Stimulated activated CD4-positive, alpha-beta T cell treated with anti-CD3 and anti-CD28 coated beads, Interleukin-1b, Interleukin-23, amount 100 ng/mL, for 1 hour (primary cell): ENCODE measurements at places on chromosomes 7 and 10.

GRCh38 chr7:107874605-107875446, 16.2 kb upstream of the DLD start:
- no peak for DNase-seq

- DNase-seq: no peak
Observed at GRCh38 chr10:81843042-81843441, 32.0 kb upstream of the NRG3 start.

DNA sequence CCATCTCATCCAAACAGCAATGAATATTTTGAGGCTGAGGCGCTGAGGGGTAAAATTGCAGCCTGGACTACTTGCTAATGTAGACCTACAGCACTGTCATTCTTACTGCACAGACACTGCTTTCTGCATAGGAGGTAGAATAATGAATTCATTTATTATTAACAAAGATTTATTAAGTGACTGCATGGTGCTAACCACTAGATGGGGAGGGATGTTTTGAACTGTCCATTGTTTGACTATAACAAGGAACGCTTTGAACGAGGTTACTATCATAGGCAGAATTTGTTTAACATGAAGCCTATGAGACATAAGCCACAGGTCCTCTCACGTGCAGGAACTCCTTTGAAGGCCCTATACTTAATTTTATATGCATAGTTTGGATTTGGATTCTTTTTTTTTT, 143.8 kb downstream of the CFTR start:
- no peak for DNase-seq

DNA sequence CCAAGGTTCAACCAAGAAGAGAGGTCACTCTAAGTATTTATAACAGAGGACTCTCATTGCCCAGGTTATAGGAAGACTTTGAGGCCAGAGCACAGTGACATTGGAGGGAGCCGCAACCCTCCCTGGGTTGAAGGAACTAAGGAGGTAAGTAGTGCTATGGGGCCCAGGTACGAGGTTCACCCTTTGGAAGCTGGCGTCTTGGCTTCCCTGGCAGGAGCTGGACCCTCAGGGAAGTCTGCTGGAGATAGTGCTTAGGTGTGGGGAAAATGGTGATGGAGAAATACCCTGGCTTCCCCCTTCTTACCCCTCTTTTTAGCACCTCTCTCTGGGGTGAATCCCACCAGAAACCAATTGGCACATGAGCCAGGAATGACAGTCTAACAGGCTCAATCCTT, 317.9 kb upstream of the ZNF32 start:
- DNase-seq: no peak

GRCh38 chr10:71695502-71696476, 23.8 kb downstream of the C10orf105 start:
- DNase-seq: no peak

GRCh38 chr10:48364659-48365405, 58.4 kb downstream of the MAPK8 start:
- no peak for DNase-seq

DNA sequence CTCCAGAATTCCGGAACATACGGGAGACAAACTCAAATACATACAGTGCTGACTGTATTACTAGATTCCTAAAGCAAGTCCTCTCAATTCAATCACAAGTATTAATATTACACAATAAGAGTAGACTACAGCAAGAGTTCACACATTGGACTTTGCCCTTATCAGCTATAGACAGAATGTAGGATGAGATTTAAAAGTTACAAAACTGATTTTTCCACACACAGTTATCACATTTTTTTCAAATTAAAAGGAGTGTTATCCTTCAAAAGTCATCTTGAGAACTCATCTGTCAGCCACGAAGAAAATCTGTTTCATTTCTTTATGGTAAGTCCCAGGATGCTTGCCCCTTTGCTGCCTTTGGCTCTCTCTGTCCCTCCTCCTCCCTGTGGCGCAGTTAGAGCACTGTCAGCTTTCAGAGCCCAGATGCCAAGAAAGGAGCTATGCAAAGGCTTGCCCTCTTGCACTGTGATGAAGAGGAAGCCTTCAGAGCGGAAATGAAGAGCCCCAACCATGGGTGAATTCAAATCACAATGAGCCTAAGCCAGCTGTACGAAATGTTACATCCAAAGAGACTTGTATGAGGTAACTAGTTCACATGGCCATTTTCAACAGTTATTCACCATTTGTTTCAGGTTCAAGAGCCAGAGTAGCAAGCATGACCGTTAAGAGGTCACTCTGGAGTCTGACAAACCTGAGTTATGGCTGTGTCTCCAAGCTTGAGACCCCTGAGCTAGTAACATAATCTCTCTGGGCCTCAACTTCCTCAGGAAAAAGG, 10.7 kb downstream of the NCOA4 start:
- no peak for DNase-seq
